ENCODE measurements at places on chromosomes 5 and 9.

DNA sequence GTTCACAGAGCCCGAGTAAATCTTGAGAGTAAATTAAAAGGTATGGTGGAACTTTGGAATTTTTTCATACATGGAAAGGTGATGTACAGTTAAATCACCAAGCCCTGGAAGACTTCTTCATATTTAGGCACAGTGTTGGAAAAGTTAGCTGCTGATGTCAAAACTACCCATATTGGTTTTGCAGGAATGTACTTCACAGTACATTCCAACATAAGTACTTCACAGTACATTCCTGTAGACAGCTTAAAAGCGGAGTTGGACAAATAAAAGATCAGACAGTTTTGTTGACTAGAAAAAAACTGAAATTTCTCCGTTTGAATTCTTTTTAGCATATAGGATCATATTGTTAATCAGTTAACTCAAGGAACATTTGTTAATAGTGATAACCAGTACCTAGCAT, 1.8 kb downstream of the RANBP17 start:
- DNase-seq = no peak

DNA sequence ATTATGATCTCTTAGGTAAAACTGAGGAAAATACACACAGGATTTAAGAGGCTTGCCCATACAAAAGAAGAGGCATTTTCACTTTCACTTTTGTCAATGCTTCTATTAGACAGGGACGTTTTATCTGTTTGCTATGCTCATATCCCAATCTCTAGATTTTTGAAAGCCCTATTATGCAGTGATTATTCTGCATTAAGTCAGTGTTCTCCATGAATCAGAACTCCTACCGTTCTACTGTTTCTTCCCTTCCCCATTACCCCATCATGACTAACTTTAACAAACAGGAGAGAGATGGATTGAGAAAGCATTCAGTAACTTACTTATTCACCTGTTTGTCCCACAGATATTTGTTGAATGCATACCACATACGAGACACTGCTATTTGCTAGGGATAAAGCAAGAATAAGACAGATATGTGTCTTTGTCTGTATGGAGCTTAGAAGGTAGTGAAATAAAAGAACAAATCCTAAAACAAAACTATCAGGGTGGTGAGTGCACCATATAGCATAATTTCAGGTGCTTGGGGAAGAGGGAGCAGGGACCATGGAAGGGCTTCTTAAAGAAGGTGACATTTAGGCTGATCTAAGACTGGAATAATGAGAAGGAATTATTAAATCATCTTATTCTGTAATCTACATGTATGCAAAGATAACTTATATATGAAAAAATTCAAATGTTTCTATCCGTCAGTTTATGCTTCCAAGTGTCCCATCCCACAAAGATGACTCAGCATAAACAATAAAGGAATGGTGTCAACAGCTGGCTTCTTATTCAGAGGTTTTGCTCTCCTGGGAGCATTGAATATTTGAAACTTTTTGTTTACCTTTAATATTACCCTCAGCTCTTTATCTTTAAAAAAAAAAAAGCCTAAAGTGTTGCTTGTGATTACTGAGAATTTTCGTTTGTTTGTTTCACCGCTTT, 328.1 kb downstream of the HINT1 start:
- DNase-seq = no peak

DNA sequence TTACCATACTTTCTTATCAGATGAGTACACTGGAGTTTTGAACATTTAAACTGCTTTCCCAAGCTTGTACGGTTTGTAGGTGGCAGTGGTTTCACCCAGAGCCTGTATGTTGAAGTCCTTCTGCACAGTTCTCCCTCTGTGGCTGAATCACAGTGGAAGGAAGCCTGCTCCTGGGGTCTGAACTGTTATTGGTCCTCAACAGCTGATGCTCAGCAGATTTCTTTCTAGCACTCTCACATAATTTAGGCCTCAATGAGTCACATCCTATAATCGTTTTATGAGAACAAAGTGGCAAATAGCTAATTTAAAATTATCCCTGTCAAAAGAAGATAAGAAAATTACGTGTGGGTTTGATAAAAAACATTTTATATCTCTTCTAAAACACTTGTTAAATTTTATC, 229.7 kb downstream of the TLE4 start:
- no peak for DNase-seq

GRCh38 chr5:13998254-13998653, 53.8 kb upstream of the DNAH5 start:
- no peak for DNase-seq

DNA sequence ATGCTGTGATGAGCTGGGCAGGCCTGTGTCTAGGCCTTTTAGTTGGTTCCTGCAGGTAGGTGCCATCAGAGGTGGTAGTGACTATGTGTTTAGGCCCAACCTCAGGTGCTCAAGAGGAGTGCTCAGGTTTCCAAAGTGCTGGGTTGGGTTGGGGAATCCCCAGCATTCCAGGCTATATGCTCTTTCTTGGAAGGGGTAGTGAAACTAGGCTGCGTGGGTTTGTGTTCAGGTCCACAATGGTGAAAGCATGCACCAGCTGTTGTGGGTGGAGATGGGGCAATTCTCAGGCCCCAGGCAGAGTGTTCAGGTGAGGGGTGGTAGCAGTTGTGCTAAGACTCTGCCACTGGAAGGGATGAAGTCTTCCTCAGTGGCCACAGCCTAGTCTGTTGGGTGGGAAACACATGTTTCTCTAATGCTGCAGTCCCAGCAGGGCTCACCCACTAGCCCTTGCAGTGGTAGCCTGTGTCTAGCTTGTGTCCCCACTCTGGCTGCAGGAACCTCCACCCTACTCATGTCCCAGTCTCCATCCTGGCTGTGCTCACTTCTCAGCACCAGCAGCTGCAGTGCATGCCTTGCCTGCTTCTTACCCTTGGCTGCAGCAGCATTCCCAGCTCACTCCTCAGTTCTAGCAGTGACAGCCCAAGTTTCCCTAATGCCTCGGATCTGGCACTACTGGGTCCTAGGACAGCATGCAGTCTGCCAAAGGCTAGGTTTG, 78.9 kb downstream of the FAM170A start:
- DNase-seq = no peak

DNA sequence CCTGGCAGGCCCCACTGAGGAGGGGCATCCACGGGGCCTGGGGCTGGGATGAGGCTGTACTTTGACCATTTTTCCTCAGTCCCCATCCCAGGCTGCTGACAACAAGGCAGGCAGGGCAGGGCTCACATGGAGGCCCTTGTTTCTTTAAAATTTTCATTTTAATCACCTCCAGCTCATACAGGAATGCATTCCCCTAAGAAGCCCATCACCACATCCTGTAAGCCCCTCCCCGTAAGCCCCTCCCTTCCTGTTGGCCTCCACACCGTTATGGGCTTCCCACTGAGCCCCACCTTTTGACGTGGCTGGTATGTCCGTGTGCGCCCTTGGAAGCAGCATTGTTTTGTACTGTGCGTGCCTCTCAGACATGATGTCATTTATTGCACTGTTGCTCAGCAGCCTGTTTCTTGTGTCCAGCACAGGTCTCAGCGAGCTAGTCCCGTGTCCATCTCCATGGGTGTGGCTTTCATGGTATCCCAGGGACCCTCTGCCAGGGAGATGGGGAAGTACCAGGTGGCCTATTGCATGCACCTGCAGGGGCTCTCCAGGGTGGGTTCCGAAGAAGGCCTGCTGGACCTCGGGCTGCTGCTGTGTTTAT, 22.4 kb downstream of the PHF2 start:
- no peak for DNase-seq

DNA sequence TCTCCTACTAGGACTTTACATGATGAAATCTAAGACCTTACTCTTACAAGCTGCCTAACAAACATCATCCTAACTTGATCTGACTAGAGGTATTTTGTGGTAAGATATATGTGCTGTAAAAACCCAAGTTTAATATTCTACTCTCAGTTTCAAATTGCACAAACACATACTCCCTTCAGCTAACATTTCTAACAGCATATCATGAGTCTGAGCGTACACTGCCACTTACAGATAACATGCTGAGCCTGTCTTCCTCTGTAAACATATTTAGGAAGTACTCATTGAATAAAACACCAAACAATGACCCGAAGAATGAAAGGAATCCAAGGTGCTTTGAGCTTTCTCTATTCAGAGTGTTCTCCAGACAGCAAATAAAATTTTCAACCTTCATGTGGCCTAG, 7.9 kb upstream of the ESM1 start:
- DNase-seq = no peak

- DNase-seq = no peak
Measured at GRCh38 chr9:77764894-77765780, 117.0 kb upstream of the GNA14 start.

DNA sequence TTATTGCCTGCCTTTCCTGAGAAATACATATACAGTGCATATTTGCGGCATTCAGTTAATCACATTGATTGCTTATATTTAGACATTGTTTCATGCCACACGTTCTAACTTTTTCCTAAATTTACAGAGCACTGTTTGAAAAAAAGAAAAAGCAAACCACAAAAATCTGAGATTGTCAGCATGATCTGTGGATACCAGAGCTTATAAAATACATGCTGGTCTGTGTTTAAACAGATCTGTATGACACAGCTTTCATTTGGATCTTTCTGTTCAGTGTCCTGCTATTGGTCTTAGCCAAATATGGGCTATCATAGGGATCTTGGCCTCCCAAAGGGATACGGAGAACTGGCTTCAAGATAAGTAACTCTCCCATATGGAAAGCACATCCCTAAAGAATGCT, 20.2 kb downstream of the ALDH1A1 start:
- no peak for DNase-seq

DNA sequence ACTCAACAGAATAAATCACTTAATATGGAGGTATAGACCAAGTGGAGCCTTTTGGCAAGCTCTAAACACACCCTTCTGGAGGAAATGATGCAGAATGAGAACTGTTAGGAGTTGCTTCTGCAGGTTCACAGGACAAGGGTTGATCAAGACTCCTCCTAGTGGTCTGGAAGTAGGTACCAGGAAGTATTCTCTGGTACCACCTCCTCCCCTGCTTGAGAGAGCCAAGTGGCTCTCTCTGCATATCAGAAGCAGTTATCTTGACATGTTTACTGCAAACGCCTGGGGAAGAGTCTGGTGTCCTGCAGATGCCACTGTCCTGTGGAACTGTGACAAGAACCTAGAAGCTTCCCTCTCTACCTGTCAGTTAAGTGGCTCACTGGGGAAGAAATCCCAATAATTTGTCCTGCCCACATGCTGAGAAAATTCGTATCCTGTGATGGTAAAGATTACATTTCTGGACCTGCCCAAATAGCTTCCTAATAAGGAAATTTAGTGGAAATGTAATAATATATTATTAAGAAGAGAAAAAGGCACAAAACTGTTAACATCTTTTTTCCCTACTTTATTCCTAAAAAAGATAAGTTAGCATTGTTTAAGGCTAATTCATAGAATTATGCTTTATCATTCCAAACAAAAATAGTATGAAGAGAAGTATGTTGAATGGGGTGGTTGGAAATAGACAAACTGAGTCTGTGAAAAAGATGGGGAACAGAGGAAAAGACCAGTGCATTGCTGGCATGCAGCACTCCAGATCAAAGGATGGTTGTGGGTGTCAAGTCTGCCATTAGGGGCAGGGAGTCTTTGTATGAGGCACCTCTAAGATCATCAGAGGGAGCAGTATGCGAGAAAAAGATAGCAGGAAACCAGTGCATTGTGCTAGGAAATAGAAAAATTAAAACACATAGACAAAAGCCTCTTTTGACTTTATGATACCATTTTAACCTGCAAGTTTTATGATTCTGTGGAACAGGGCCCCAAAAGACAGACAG, 118.8 kb downstream of the CDC42SE2 start:
- DNase-seq = peak; percentile 86

- no peak for DNase-seq
Measured at GRCh38 chr5:115577741-115578140, 24.5 kb downstream of the TICAM2 start.

DNA sequence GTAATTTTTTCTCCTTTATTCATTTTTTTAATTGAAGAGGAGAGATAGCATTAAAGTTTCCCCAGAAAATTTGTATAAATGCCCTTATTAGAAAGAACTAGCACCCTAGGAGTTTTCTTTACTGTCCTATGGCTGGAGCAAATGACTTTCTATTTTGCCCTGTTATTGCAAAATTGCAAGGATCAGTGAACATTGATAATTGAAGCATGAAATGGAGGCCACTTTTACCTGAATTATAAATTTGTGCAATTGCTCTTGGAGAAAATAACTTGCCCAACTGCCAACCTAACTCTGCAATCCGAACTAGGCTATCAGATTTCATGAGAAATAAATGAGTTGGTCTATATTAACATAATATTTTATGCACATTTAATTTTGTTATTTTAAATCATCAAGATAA, 111.9 kb downstream of the MTRR start:
- DNase-seq = no peak

- DNase-seq = no peak
Measured at GRCh38 chr5:80588858-80589540, 18.9 kb upstream of the ANKRD34B start.

- DNase-seq = no peak
Measured at GRCh38 chr9:86846656-86847055, 100.7 kb downstream of the GAS1 start.

GRCh38 chr5:177431317-177432142, 5.1 kb downstream of the GRK6 start:
- no peak for DNase-seq

DNA sequence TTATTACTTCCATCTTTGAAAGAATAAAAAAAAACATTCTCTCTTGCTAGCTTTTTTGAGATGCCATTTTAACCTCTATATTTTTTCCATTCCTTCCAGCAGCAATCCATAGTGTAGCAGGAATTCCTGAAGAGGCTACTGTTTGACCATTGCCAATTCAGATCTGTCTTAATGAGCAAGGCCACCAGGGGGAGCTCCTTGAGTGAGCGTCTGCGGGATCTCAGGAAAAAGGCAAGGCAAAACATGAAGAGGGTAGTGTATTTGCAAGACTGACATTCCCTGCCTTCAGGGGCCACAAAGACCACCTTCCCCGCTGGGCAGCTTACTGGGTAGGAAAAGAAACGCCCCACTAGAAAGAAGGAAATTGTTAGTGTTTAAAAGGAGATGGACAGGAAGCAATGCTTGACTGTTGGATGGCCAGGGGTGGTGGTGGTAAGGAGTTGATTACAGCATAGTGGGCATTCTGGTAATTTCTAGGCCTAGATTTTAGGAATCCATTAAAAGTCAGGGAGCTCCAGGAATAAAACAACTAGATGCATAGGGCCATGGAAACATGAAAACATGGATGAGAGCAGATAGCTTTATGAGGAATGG, 206.6 kb upstream of the HAPLN1 start:
- peak; percentile 27 for DNase-seq

- DNase-seq = no peak
Measured at GRCh38 chr5:143657647-143658285, 154.2 kb upstream of the HMHB1 start.

DNA sequence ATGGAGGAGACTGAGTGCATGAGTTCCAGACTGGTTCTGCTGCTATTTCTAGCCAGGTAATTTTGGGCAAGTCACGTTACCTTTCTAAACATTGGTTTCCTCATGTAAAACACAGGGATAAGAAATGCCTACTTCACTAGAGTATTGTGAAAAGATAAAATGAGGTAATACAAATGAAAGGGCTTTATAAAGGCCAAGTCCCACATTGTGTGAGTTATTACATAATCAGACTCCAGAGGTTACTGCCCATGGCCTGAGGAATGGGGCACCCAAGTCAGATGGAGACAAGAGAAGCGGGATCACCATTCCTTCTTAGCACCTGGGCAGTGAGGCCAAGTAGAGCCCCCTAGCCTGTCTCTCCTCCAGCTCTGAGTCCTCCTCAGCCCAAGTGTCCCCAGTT, 7.5 kb downstream of the HBEGF start:
- no peak for DNase-seq
